ENCODE measurements at places on chromosomes 4 and X.

DNA sequence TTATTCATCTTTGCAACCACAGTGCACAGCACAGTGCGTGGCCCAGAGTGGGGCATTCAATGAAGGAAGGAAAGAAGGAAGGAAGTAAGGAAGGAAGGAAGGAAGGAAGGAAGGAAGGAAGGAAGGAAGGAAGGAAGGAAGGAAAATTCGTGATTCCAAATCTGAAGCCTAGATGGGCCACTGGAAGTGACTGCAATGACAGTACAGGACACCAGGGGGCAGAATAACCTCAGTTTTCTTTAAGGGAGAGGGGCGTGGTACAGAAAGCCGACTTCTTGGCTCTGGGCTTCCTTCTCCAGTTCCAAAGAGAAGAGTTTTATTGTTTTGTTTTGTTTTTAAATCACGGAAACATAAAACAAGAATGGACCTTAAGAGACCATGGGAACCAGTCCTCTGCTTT, 47.8 kb downstream of the APLN start:
- DNase-seq: peak; percentile 63

- no peak for DNase-seq
Measured at GRCh38 chrX:31331928-31332327, 260.1 kb upstream of the FTHL17 start.

DNA sequence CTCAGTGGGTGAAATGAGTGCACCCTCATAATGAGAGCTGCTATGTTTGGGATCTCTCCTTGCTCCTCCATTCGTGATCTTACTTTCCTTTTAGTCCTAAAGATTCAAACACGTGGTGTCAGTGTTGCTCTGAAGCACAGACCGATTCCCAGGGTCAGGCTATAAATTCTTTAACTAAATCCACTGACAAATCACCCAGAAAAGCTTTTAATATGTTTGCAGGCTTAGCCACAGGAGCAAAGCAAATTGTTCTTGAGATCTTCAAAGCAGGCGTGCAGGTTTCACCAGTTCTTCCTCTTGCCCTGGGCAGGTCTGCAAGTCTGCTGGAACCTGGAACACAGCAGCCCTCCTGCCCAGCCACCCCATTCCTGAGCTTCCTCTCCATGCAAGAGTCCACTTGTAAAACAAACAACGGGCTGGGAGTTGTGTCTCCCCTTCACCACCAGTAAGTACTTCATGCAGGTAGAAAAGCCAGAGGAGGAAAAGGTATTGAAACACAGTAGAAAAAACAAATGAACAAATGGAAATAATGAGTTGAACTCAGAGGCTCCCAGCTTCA, 70.1 kb upstream of the ENPP6 start:
- no peak for DNase-seq

DNA sequence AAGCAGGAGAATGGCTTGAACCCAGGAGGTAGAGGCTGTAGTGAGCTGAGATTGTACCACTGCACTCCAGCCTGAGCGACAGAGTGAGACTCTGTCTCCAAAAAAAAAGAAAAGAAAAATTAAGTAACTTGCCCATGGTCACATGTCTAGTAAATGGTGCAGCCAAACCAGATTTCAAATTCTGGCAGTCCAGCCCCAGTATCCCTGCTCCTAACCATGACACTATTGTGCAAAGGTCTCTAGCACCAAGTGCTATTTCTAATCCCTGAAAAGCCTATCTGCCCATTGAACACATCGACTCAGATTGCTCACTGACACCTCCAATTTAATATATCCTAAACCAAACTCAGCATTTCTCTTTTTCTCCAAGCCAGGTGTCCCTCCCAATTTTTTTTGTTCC, 7.6 kb upstream of the LAMP2 start:
- DNase-seq: no peak

Measured in CD4-positive, alpha-beta T cell treated with Interleukin-2 at 100 ng/mL for 4 hours (primary cell).